ENCODE measurements at places on chromosomes 12 and 14.

GRCh38 chr14:92122761-92123160, 992 bp downstream of the CPSF2 start:
- H3K36me3 ChIP-seq, result no peaks in the 10 kb centered on the region
- peak overlapping the region; percentile 83 for H3K4me3 ChIP-seq
- H3K27me3 ChIP-seq, result no peaks in the 10 kb centered on the region
- H3K27ac ChIP-seq, result peak overlapping the region; percentile 93

DNA sequence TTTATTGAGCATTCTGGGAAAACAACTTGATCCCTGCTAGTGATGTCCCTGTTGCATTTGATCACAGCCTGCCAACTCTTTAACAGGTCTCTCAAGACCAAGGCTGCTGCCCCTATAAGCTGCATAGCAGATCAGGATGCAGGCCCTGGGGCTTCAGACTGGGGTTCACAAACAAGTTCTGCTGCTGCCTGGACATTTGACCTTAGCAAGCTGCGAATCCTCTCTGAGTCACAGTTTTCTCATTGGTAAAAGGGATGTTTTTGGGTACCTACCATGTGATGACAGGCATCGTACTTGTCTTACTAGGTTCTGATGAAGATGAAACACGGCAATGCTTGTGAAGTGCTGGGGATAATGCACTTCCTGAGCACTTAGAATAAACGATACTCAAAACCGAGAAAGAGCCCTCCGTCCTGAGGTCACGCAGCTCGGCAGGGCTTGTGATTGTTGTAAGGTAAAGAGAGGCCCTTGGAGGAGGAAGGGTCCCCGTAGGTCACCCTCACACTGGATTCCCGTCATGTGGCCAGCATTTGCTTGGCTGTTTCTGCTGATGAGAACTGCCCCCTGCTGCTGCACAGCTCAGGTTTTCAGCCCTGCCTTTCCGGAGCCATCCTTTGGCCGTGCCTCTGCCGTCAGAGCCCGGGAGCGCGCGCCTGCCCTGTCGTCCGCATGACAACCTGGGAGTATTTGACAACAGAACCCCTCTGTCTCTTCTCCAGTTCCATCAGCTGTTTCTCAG, 39.1 kb downstream of the TSPAN9 start:
- no peaks in the 10 kb centered on the region for H3K27me3 ChIP-seq
- no peak for DNase-seq
- no peaks in the 10 kb centered on the region for H3K4me1 ChIP-seq
- peak overlapping the region; percentile 47 for H3K27ac ChIP-seq

GRCh38 chr14:72347118-72347517, 414.9 kb downstream of the RGS6 start:
- H3K27ac ChIP-seq, result no peak overlapping the region
- H3K36me3 ChIP-seq, result no peaks in the 10 kb centered on the region
- no peaks in the 10 kb centered on the region for H3K27me3 ChIP-seq
- H3K4me1 ChIP-seq, result no peaks in the 10 kb centered on the region
- no peak overlapping the region for H3K4me3 ChIP-seq

DNA sequence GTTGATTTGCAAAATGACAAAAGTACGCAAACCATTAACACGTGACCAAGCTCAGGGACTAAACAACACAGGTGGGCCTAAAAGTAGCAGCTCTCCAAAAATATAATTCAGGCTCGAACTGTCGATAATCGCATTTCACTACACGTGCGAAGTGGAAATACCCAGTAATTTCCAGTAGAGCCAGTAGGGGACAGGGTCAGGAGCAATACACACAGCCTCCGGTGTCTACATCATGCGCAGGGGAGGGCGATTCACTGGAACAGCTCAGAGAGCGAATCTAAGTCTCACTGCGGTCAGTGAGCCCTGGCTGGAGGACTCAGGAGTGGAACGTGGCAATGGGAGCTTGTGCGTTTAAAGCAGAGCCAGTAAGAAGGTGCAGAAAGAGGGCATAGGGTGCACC, 40.4 kb downstream of the SETD3 start:
- H3K4me1 ChIP-seq, result no peaks in the 10 kb centered on the region
- no peaks in the 10 kb centered on the region for H3K27me3 ChIP-seq
- no peaks in the 10 kb centered on the region for H3K36me3 ChIP-seq
- H3K4me3 ChIP-seq, result no peak overlapping the region
- DNase-seq, result no peak

DNA sequence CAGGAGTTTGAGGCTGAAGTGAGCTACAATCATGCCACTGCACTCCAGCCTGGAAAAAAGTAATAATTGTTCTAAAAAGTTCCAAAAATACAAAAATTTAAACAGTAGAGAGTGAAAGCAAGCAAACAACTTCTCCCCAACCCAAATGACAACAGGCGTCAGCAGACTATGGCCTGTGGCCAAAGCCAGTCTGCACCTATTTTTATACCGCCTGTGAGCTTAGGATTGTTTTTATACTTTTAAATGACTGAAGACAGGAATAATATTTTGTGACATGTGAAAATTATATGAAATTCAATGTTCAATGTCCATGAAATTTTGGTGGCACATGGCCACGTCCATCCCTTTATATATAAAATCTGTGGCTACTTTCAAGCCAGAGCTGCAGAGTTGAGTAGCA, 48.2 kb upstream of the TMCC3 start:
- H3K4me3 ChIP-seq, result no peak overlapping the region
- no peaks in the 10 kb centered on the region for H3K27me3 ChIP-seq
- DNase-seq, result no peak
- no peaks in the 10 kb centered on the region for H3K36me3 ChIP-seq
- no peaks in the 10 kb centered on the region for H3K4me1 ChIP-seq
- H3K27ac ChIP-seq, result no peak overlapping the region

- H3K36me3 ChIP-seq, result no peaks in the 10 kb centered on the region
- DNase-seq, result peak; percentile 39
- no peaks in the 10 kb centered on the region for H3K4me1 ChIP-seq
- no peak overlapping the region for H3K4me3 ChIP-seq
- H3K27me3 ChIP-seq, result no peaks in the 10 kb centered on the region
These were observed 166.1 kb upstream of the E2F7 start for GRCh38 chr12:77231501-77231918.

DNA sequence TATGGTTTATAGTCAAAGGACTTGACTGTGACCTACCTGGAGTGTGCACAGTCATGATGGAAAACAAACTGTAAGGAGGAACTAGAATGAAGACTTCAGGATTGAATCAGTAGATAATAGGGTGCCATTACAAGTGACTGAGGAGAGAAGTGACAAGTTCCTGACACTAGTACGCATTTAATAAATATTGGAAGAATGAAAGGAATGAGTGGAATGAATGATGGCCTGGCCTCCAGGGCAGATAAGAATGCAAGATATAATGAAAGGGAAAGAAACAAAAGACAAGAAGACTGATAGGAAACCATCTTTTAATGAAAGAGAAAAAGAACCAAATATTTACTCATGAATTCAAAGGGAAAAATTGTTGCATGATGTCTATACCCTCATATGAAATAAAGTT, 44.7 kb upstream of the NEDD1 start:
- no peaks in the 10 kb centered on the region for H3K27me3 ChIP-seq
- H3K4me1 ChIP-seq, result no peaks in the 10 kb centered on the region
- no peak for DNase-seq
- H3K36me3 ChIP-seq, result no peaks in the 10 kb centered on the region

GRCh38 chr12:104902125-104902524, 56.0 kb downstream of the SLC41A2 start:
- DNase-seq, result no peak
- H3K36me3 ChIP-seq, result no peaks in the 10 kb centered on the region
- peaks cover 39% of the 10 kb centered on the region for H3K4me1 ChIP-seq
- no peaks in the 10 kb centered on the region for H3K27me3 ChIP-seq
- H3K4me3 ChIP-seq, result no peak overlapping the region

DNA sequence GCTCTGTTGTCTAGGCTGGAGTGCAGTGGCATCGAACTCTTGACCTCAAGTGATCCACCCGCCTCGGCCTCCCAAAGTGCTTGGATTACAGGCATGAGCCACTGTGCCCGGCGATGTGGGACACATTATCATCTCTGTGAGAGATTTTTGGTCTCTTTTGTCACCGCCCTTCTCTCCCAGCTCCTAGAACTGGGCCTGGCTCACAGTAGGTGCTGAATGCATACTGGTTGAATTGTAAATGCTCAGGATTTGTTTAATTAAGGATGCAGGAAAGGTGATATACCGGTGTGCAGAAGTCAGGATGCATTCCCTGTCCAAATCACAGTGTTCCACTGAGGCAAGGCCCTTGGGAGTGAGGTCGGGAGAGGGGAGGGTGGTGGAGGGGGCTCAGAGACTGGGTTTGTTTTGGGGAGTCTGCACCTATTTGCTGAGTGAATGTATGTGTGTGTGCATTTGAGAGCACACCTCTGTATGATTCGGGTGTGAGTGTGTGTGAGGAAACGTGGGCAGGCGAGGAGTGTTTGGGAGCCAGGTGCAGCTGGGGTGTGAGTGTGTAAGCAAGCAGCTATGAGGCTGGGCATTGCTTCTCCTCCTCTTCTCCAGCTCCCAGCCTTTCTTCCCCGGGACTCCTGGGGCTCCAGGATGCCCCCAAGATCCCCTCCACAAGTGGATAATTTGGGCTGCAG, 1.0 kb upstream of the KRT18 start:
- H3K27me3 ChIP-seq, result no peaks in the 10 kb centered on the region
- peak overlapping the region; percentile 80 for H3K4me3 ChIP-seq

DNA sequence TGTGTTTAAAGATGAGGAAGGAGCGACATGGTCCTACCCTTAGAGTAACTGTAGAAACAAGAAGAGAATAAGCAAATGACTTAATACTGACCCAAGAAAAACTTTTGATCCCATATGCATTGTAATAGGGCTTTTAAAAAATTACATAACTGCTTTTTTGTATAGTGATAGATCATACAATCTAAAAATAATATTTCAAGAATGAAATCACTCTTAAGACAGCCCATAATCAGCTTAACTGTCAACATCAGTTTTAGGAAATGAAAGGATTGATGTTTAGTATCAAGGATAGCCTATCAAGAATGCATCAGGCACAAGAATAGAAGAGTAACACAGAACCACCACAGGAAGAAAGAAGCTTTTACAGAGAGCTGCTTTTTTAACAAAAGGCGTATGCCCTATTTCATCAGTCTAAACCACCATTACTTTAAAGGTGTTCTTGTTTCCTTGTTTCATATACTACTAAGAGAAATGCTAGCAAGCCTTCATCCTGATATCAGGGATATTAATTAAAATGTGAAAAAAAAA, 64.5 kb downstream of the MARK3 start:
- DNase-seq, result no peak
- H3K36me3 ChIP-seq, result no peaks in the 10 kb centered on the region
- H3K4me3 ChIP-seq, result no peak overlapping the region
- H3K27ac ChIP-seq, result no peak overlapping the region

GRCh38 chr12:68159681-68160304, at the start of gene IFNG:
Gene IFNG (minus strand): TSS chr12:68159740. CDS start chr12:68159615, 125 bp downstream.
- no peak within 1 kb of the TSS for H3K27ac ChIP-seq
- no peak for DNase-seq
- H3K4me1 ChIP-seq, result no peaks in the 10 kb centered on the region
- no peaks in the 10 kb centered on the region for H3K36me3 ChIP-seq
- no peaks in the 10 kb centered on the region for H3K27me3 ChIP-seq

DNA sequence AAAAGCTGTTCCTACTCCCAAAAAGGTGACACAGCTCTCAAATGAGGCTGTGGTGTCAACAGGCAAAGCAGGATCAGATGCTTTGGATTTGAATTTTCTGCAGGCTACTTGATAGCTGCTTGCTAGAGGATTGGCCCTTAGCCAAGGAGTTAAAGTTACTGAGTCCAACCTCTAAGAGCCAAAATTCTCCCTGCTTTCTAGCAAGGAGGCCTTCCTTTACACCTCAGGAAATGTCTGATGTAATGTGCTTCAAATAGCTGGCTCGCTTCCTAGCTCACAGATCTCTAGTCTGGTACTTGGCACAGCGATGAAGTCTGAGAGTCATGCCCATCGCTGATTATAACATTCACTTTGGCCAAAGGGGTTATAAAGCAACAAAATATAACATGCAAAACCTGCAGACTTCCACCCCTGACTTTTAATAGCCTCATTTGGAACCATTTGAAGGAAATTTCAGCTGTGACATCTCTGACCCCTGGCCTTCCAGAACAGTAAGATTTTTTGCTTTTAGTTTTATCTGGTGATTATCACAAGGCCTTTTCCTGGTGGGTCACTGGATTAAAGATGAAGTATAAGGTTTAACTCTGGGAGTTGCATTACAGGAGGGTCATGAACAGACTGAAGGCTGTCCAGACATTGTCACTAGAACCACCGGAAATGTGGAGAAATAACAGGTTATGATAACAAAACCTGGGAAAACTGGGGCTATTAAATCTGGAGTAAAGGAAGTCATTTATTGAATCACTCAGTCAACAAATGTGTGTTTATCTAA, 189.7 kb downstream of the EPS8 start:
- H3K4me3 ChIP-seq, result no peak overlapping the region
- no peaks in the 10 kb centered on the region for H3K27me3 ChIP-seq
- H3K4me1 ChIP-seq, result no peaks in the 10 kb centered on the region
- no peak for DNase-seq

DNA sequence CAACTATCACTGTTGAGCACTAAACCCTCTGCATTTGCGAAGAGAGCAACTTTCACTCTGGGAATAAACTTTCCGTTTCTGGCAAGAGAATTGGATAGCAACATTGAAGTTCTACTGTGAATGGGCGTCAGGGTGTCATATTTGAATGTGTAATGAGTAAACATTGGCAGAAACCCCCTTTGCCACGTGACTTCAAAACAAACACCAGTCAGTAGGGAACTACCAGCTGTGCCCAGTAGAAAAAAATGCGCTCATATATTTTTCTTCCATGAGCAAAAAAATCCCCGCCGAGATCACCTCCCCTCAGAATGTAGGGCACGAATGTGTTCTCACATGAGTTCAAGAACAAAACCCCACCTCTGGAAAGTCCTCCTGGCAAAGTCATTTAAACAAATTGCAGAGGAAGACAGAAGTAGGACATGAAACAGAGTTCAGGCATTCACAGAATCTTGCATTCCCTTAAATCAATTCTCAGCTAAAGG, 80.6 kb downstream of the BTG1 start:
- peak overlapping the region; percentile 79 for H3K27ac ChIP-seq
- no peak overlapping the region for H3K4me3 ChIP-seq
- peak; percentile 81 for DNase-seq
- no peaks in the 10 kb centered on the region for H3K27me3 ChIP-seq
- no peaks in the 10 kb centered on the region for H3K36me3 ChIP-seq

DNA sequence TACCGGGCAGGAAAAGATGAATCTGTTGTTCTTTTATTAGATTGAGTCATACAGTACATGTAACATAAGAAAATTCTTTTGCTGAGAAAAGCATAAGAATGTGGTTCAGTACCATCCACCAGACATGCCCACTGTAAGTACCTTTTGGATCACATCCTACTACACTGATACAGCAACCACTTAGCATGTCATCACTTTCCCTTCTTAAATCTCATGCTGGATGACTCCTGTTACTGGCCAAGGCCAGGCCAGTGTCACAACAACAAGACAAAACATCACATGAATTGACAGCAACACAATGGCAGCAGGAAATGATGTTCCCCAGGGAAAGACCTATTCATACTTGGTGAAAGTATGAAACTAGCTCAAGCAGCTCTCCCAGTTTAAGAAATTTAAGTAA, 46.4 kb downstream of the STXBP6 start:
- no peak overlapping the region for H3K27ac ChIP-seq
- no peaks in the 10 kb centered on the region for H3K36me3 ChIP-seq
- no peak for DNase-seq

GRCh38 chr14:101185073-101185835, 281.7 kb upstream of the RTL1 start:
- H3K27me3 ChIP-seq, result no peaks in the 10 kb centered on the region
- H3K36me3 ChIP-seq, result no peaks in the 10 kb centered on the region
- H3K4me3 ChIP-seq, result no peak overlapping the region
- no peaks in the 10 kb centered on the region for H3K4me1 ChIP-seq
- no peak for DNase-seq
- H3K27ac ChIP-seq, result no peak overlapping the region
